C1 segment of cervical spinal cord (tissue), 14 donors: ENCODE measurements at places on chromosomes 1 and 21.

DNA sequence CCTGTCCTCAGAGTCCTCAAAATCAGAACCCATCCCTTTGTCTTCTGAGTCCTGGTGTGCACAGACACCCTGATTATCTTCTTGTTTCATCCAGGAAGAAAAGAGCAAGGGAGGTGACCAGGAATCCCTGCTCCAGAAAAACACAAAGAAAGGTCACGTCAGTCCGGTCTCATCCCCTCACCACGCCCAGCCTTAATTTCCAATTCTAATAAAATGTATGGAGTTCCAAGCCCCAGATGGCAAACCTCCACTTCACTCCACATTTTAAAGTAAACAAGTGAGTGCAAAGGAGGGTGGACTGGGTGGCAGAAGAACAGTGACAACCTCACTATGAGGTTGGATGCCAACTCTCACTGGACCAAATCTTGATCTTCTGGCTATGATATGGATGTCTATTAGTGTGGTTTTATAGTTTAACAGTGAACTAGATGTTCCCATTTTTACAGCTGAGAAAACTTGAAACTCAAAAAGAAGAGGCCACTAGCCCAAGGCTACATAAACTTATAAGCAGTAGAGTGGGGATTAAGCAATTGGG lies 22.0 kb downstream of the ZNF697 start:
- no peak for DNase-seq

DNA sequence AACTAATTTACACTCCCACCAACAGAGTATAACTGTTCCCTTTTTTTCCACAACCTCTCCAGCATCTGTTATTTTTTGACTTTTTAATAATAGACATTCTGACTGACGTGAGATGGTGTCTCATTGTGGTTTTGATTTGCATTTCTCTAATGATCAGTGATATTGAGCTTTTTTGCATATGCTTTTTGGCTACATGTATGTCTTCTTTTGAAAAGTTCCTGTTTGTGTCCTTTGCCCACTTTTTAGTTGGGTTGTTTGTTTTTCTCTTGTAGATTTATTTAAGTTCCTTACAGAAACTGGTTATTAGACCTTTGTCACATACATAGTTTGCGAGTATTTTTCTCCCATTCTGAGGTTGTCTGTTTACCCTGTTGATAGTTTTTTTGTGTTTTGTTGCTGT lies 375.2 kb downstream of the MATN1 start:
- DNase-seq: no peak

DNA sequence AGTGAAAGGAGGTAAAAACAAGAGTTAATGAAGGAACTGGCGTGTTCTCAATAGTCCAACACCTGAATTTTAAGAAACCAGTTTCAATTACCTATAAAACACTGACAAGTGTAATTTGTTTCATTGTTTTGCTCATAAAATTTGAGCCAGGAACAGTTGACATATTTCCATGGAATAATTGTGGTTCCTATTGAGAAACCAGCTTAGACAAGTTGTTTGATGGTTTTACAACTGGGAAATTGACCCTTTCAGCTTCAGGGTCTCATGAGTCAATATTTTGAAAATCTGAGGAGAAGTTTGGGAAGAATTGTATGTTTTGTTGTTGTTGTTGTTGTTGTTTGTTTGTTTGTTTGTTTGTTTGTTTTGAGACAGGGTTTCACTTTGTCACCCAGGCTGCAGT lies 69.1 kb upstream of the GADD45A start:
- no peak for DNase-seq

- DNase-seq: no peak
Measured at GRCh38 chr1:2465371-2466269, 10.5 kb upstream of the PLCH2 start.

DNA sequence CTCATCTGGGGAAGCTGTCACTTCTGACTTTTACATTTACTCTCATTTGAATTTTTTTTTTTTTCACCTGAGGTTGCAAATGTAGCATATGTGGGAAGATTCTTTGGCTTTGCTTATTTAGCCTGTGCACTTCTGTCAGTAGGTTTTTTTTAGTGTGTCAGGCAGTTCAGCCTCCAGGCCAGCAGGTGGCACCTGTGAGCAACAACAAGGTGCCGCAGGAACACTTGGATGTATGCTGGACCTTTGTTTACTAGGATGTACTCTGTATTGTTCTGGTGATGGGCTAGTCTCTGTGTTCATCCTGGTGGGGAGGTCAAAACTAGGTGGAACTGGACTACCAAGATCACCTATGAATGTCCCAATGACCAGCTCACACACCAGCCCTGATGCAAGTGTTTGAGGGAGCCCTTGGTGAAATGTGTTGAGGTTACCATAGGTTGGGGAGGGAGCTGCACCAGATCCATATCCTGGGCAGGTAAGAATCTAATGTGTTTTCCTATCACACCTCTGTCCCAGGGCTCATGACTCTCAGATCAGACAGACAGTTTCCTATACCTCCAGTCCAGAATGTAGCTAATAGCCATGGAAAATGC lies 618.2 kb downstream of the BRINP3 start:
- DNase-seq: no peak

DNA sequence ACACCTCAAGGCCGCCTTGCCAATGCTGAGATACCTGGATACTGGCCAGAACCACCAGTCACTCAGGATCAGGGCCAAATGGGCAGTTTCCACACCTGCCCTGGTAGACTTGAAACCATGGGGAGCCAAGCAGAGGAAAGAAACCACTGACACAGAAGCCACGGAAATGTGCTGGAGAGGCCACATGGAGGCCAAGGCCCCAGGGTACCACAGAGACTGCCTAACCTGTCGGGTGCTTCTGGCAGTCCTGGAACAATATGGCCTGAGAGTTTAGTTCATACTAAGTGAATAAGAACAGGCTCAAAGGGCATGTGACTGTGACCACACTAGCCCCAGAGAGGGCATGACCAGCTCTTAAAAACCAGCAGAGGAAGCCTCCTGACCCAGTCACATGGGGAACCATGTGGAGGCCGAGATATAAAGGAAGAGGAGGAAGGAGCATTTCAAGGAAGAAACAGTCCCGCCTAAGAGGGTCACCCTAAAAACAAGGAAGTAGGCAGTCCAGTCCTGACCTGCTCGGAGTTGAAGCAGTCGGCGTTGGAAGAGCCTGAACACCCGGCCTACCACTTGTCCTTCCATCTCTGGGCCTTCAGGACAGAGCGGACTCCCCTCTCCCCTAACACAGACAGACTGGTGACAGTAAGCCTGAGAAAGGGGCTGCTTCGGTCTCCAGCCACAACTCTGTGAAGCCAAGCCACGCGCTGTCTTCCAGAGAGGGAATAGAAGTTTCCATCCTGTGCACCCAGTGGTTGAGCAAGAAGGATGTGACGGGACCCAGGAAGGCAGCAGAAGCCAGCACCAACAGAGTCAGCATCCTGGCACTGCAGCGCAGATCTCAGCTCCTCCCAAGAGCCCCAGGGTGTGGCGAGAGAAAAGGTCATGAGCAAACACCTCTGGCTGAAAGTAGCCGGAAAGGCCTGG lies at the start of gene DENND2D:
Gene DENND2D (minus strand): TSS at position 766 of the 921 bp plus-strand sequence. CDS start 187 bp downstream, at position 579.
- DNase-seq: peak; percentile 71

DNA sequence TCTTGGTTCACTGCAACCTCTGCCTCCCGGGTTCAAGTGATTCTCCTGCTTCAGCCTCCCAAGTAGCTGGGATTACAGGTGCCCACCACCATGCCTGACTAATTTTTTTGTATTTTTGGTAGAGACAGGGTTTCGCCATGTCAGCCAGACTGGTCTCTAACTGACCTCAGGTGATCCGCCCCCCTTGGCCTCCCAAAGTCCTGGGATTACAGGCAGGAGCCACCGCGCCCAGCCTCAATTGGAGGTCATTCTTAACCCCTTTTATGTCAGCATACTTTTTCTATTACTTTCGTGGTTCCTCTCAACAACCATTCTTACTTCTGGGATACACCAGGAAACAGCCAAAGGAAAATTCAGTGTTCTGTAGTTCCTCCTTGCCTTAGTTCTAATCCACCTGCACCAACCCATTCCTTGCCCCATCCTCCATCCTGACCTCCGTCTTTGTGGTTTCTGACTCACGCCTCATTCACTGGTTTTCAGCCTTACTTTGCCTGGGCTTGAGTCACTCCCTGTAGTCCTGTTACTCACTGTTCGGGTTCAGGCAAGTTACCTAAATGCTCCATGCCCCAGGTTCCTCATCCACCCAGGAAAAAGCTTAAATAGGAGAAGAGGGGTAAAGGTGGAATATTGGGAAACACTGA lies 12.9 kb upstream of the BCL10 start:
- no peak for DNase-seq

GRCh38 chr1:244022864-244023440 lies 28.1 kb upstream of the ZBTB18 start:
- no peak for DNase-seq
